Naive thymus-derived CD8-positive, alpha-beta T cell (primary cell): ENCODE measurements at places on chromosomes 1 and 21. TPM values are rescaled to one million over a fixed set of nuclear protein-coding genes. Genes with fewer than 3 reads are reported as not detected.

The HMCN1 gene
- 0.14 TPM for total RNA-seq

The CALML6 gene
- 1.6 TPM for total RNA-seq

The FAM177B gene
- 1.4 TPM for total RNA-seq

The RUNX3 gene
- total RNA-seq, result 87.1 TPM

The LYSMD1 gene
- total RNA-seq, result 2.5 TPM

The FMOD gene
- not detected for total RNA-seq

DNA sequence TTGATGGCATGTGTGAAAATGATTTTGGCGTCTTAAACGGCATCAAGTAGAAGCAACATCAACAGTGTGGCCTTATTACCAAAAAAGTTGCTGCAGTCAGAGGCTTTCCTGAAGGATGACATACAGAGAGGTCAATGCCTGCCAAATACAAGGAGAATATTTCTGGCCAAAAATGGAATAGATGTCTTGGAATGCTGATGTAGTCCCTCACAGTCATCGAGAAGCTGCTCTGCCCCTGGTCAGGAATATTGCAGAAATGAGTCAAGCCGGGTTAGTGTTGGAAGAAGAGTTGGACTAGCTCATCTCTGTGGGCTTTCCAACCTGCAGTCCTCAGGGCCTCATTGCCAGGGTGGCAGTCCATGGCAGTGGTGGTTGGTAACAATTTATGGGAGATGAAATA is 42.1 kb downstream of the NOS1AP start:
- peaks cover 3% of the 10 kb centered on the region for H3K4me1 ChIP-seq
- peaks cover 20% of the 10 kb centered on the region for H3K27me3 ChIP-seq
- H3K4me3 ChIP-seq, result no peak overlapping the region
- H3K27ac ChIP-seq, result no peak overlapping the region

GRCh38 chr1:1574721-1575537 is at the start of gene SSU72:
TSS of gene SSU72 (minus strand) at chr1:1574863. CDS start at chr1:1574557, 306 bp downstream.
- H3K27ac ChIP-seq, result peak within 1 kb of the TSS; percentile 100
- peak; percentile 90 for DNase-seq
- H3K4me1 ChIP-seq, result peaks cover 17% of the 10 kb centered on the region
- no peaks in the 10 kb centered on the region for H3K27me3 ChIP-seq
- H3K36me3 ChIP-seq, result peaks cover 5% of the 10 kb centered on the region
- peak within 1 kb of the TSS; percentile 94 for H3K4me3 ChIP-seq

- peaks cover 8% of the 10 kb centered on the region for H3K4me1 ChIP-seq
- DNase-seq, result no peak
- no peaks in the 10 kb centered on the region for H3K36me3 ChIP-seq
- H3K27me3 ChIP-seq, result peaks cover 1% of the 10 kb centered on the region
These were observed 103.2 kb downstream of the SGIP1 start for GRCh38 chr1:66637146-66637545.

- no peak for DNase-seq
- peaks cover 11% of the 10 kb centered on the region for H3K4me1 ChIP-seq
- H3K27ac ChIP-seq, result no peak overlapping the region
- peaks cover 28% of the 10 kb centered on the region for H3K27me3 ChIP-seq
- peak overlapping the region; percentile 47 for H3K4me3 ChIP-seq
These were observed 48.0 kb upstream of the ACOT11 start for GRCh38 chr1:54500107-54500431.

- no peak for DNase-seq
- H3K27ac ChIP-seq, result no peak overlapping the region
- H3K27me3 ChIP-seq, result no peaks in the 10 kb centered on the region
- no peaks in the 10 kb centered on the region for H3K4me1 ChIP-seq
These were observed 63.8 kb downstream of the TGFB2 start for GRCh38 chr1:218408942-218409341.
